Activated naive CD8-positive, alpha-beta T cell treated with anti-CD3 and anti-CD28 coated beads for 36 hours (primary cell): ENCODE measurements at places on chromosomes 1 and 21. TPM values are rescaled to one million over a fixed set of nuclear protein-coding genes. Genes with fewer than 3 reads are reported as not detected.

The FAM177B gene
- not detected for total RNA-seq

The ST3GAL3 gene
- 9.7 TPM for total RNA-seq

The TMIGD3 gene
- total RNA-seq = not detected

The LCE1E gene
- total RNA-seq = not detected

The MAP10 gene
- 2.2 TPM for total RNA-seq

The KCNJ9 gene
- total RNA-seq = 0.04 TPM

The TCP10L gene
- total RNA-seq = 0.52 TPM

- no peak for DNase-seq
Measured at GRCh38 chr21:27525780-27526179, 558.9 kb upstream of the ADAMTS5 start.

- DNase-seq = no peak
Measured at GRCh38 chr1:156177919-156178654, 15.8 kb upstream of the SLC25A44 start.

GRCh38 chr1:245234217-245235081 is 79.7 kb downstream of the KIF26B start:
- DNase-seq = no peak

DNA sequence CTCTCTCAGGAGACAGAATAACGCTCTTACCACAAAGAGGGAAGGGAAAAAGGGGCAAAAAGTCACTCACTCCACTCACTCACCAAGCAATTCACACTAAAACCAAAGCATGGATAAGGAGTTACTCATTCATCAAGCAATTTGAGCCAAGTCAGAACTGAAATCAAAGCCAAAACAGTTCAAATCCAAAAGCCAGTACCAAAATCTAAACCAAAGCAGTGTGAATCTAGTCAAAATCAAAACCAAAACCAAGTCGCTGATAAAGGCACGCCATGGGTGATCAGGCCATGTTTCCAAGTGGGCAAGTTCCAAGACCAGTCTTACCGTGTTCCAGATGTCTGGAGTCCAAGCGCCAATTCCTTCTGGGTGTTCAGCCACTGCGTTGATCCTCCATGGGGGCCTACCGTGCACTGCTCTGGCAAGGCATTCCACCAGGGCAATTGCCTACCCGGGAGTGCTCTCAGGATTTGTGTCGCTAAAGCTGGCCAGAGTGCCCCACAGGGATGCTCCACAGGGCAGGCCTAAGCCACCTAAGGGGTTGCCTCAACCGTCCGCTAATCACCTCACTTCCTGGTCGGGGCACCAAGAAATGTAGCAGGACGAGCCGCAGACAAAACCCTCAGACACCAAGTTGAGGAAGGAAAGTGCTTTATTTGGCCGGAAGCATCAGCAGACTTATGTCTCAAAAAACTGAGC is 142.3 kb downstream of the TRIM33 start:
- no peak for DNase-seq

DNA sequence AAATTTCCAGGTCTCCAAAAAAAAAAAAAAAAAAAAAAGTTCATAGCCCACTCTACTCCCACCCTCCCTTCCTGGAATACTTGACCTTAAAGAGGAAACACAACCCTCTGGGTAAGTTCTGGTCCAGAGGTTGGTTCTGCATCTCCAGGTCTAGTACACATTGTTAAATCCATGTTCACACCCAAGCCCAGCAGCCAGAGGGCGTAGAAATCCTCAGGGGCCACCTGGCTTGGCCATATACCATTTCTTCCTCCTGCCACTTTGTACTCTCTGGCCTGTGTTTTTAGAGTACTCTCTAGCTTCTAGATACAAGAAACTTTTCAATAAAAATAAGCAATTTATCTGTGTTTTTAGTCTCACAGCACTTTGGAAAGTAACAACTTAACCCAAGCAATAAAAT is 89.3 kb downstream of the PHTF1 start:
- DNase-seq = no peak

GRCh38 chr1:2805801-2806430 is 4.4 kb upstream of the TTC34 start:
- no peak for DNase-seq

- no peak for DNase-seq
Measured at GRCh38 chr21:17576080-17576835, 36.4 kb downstream of the BTG3 start.

GRCh38 chr1:175124861-175125260 is 57.2 kb downstream of the TNN start:
- no peak for DNase-seq

DNA sequence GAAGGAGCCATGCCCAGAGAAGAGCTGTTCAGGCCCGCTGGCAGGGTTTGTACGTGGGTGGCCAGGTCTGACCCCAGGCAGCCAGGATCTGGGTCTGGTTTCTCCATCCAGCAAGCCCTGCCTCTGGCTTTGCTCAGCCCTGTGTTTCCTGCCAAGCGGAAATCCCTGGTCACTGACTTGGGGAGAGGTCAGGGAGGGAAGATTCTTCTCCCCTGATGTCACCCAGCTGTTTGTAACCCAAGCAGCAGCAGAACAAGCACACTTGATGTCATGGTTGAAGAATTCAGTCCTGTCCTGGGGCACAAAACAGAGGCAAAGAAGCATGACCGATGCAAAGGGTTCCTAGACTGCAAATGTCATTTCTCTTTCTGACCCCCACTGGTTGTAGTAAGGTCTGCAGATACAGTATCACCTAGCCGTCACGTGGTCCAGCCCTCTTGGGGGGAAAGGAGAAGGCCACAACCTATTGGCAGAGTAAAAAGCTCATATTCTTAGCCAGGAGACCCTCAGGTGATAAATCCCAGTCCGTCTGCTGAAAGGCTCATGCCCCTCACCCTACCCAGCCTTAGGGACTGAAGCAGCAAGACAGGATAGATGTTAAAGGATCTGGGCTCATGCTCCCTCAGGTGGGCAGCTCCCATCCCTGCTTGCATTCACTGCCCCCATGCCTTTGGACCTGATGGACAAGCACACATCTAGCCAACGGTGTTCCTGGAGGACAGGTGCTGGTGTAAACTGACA is 120.9 kb downstream of the SYT2 start:
- DNase-seq = no peak
